ENCODE measurements at places on chromosomes 1 and 21. TPM values are rescaled to one million over a fixed set of nuclear protein-coding genes. Genes with fewer than 3 reads are reported as not detected.

VN1R5 gene
- not detected for total RNA-seq

DNA sequence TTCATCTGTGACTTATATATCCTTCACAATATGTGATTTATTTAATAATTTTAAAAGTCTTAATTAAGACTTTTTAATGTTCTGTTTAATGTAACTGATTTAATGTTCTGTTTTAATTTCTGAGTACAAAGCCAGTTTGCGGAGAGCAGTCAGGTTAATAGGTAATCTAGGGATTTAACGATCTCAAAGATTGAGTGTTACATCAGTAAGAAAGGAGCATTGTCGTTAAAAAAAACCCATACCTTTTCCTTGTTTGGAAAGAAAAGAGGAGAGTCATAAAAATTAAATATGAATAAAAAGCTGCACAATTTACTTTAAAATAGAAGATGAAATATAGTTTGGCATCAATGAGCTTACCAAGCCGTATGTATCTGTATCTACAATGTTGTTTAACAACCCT is 621.4 kb downstream of the KIF26B start:
- no peaks in the 10 kb centered on the region for H3K36me3 ChIP-seq
- H3K4me3 ChIP-seq: no peak overlapping the region
- no peaks in the 10 kb centered on the region for H3K27me3 ChIP-seq
- no peaks in the 10 kb centered on the region for H3K4me1 ChIP-seq
- DNase-seq: no peak

DNA sequence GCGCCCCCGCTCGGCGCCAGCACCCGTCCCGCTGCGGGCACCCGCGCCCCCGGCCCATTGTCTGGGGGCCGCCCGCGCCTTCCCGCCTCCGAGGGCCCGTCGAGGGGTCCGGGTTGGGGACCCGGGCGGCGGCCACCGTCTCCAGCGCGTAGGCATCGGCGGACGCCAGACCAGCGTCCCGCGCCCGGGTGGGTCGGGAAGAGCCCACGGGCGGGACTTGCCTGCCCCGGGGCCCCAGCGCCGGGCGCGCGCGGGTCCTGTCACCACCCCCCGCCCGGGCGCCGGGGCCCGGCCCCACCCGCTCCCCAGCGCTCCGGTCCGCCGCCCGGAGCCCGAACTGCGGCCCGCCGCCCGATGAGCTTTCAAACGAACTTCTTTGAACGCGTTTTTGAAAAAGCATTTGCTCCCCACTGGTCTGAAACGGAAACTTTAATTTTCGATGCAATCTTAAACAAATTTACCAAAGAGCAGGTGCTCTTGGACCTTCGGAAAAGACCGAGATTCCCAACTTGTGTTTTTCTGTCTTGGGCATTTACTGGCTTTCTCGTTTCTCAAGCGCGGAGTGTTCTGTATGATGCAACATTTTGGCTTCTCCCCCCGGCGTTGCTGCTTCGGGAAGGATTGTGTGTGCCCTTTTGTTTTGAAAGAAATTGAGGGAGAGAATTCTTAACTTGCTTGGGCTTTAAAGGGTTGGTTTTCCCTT is 615 bp downstream of the CLIC4 start:
- H3K27ac ChIP-seq: no peak overlapping the region
- peak overlapping the region; percentile 58 for H3K4me3 ChIP-seq
- H3K36me3 ChIP-seq: no peaks in the 10 kb centered on the region
- peaks cover 15% of the 10 kb centered on the region for H3K4me1 ChIP-seq
- no peak for DNase-seq
- peaks cover 3% of the 10 kb centered on the region for H3K27me3 ChIP-seq

GRCh38 chr1:208387908-208388811 is 144.0 kb upstream of the PLXNA2 start:
- H3K27me3 ChIP-seq: no peaks in the 10 kb centered on the region
- no peaks in the 10 kb centered on the region for H3K36me3 ChIP-seq
- no peak for DNase-seq
- no peaks in the 10 kb centered on the region for H3K4me1 ChIP-seq
- H3K4me3 ChIP-seq: no peak overlapping the region

GRCh38 chr1:235646463-235646862 is 3.1 kb downstream of the GNG4 start:
- no peak for DNase-seq
- H3K36me3 ChIP-seq: no peaks in the 10 kb centered on the region
- H3K27ac ChIP-seq: no peak overlapping the region
- H3K27me3 ChIP-seq: peaks cover 29% of the 10 kb centered on the region
- no peak overlapping the region for H3K4me3 ChIP-seq

DNA sequence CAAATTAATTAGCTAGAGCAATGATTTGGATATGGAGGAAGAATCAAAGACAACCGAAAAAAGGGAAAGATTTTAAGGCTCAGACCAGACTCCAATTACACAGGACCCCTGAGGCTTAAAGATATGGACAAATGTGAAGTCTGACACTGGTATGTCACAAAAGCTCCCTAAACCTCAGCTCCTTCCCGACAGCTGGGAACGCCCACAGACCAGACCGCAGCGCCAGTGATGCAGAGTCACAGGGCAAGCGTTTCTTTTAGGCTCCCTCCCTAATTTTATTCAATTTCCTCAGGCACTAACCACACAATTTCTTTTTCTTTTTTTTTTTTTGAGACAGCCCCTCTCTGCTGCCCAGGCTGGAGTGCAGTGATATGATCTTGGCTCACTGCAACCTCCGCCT is 40.2 kb downstream of the NID1 start:
- H3K4me3 ChIP-seq: no peak overlapping the region
- H3K27ac ChIP-seq: no peak overlapping the region
- no peaks in the 10 kb centered on the region for H3K36me3 ChIP-seq
- no peak for DNase-seq

Measured in CD4-positive, alpha-beta T cell (primary cell).